ENCODE measurements at places on chromosomes 4 and X.

- no peak for DNase-seq
These were observed 30.0 kb downstream of the CDKL5 start for GRCh38 chrX:18455384-18455783.

DNA sequence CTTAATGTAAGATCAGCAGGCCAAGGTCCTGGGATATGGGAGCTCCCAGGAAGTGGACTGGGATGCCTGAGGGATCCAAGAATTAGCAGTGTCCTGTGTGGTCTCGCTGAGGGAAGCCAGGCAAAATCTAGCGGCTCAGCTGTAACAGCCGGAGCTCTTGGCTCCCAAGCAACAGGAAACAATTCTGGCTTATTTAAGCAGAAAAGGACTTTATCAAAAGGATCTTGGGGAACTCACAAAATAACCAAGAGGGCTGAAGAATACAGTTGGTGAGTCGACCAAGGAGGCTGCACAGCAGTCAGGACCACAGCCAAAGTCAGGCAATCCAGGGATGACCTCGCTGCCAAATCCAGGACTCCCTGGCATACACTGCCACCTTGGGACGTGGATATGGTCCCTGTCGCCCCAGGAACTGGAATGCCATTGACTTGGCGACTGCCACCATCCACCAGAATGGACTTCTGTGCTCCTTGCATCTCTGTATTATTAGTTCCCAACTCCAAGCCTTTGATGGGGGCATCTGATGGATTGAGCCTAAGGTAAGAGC, 165.3 kb upstream of the BCOR start:
- no peak for DNase-seq

DNA sequence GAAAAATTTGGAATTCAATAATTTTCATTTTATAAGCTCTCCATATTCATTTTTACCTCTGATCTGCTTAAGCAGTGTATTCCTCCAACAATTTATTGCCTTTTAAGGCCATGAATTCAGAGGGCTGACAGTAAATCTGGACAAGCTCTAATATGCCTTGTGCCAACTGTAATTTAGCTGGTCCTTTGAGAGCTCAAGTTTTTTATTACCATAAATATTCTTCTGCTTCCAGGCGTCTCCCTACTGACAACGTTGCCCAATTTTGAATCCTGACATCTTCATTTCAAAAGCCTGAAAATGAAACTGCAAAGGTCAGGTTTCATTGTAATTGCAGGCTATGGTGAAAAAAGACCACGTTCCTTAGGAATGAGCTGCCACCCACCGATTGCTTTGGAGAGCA, 95.8 kb upstream of the GEMIN8 start:
- DNase-seq: no peak

DNA sequence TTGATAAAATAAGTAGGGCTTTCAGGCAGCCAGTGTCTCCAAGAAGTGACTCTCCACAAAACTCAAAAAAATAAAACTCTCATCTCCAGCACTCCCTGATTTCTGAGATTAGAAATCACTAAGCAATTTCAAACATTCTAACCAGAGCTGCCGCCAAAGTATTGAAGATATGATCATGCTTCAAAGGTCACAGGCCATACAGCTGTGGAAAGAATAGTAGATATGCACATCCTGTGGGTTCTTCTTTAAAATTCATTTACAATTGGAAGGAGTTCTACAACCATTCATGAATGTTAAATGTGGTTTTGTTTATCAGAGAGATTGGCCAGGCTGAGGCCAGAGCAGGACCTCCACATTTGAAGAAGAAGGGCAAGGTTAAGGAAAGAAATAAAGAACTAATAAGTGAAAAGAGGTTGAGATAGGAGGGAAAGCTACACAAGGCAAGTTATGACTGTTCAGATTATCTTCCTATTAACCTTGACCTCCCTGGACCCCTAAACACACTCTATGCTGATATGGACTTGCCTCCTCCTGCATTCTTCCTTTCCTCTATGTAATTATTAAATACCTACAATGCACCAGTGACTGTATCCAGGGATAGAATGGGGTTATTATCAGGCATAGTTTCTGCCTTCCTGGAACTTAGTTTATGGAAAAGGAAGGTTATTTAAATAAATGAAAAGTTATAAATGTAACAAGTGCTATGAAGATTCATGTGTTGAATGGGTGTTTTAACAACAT, 56.4 kb downstream of the USP38 start:
- DNase-seq: no peak

- DNase-seq: no peak
These were observed 19.7 kb downstream of the CENPI start for GRCh38 chrX:101117701-101118100.

GRCh38 chr4:14566518-14566917, 435.8 kb upstream of the CPEB2 start:
- no peak for DNase-seq

- DNase-seq: no peak
These were observed 15.7 kb downstream of the ADH1A start for GRCh38 chr4:99275050-99275449.

GRCh38 chr4:184234155-184234554, 16.5 kb upstream of the ENPP6 start:
- no peak for DNase-seq

GRCh38 chrX:74636749-74637314, 22.4 kb upstream of the RLIM start:
- DNase-seq: no peak

- DNase-seq: no peak
These were observed 63.1 kb upstream of the GRPR start for GRCh38 chrX:16060252-16060651.

- DNase-seq: no peak
These were observed 57.2 kb downstream of the AFF1 start for GRCh38 chr4:86991994-86992393.

GRCh38 chrX:52262195-52262546, 77.5 kb downstream of the MAGED4 start:
- no peak for DNase-seq

DNA sequence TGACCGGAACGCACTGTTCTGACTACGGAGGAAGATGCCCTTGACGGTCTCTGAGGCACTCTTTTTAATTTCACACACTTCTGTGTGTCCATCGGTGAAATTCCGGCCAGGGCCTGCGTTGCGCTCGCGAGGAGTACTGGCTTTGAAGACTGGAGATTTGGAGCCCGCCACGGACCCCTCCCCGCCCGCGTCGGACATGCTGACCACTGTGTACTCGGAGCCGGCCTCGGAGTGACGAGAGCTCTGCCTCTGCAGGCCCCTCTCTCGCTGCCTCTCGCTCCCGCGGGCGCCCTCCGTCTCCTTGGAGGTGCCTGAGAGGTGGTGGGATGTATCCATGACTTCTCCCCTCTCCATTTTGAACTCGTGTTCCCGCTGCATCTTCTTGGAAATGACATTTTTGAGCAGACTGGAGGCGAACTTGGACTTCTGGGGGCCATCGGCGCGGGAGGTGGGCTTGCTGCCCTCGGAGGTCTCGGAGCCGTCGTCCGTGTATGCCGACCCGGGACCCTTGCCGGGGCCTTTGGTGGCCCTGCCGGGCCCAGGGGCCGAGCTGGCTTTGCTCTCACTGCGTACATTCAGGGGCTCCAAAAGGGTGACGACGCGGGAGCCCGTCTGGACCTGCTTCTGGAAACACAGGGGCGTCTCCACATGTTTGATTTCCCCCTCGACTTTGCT, 5.7 kb downstream of the C4orf54 start:
- DNase-seq: no peak

- no peak for DNase-seq
These were observed 30.6 kb upstream of the KCNIP4 start for GRCh38 chr4:21979196-21979595.

DNA sequence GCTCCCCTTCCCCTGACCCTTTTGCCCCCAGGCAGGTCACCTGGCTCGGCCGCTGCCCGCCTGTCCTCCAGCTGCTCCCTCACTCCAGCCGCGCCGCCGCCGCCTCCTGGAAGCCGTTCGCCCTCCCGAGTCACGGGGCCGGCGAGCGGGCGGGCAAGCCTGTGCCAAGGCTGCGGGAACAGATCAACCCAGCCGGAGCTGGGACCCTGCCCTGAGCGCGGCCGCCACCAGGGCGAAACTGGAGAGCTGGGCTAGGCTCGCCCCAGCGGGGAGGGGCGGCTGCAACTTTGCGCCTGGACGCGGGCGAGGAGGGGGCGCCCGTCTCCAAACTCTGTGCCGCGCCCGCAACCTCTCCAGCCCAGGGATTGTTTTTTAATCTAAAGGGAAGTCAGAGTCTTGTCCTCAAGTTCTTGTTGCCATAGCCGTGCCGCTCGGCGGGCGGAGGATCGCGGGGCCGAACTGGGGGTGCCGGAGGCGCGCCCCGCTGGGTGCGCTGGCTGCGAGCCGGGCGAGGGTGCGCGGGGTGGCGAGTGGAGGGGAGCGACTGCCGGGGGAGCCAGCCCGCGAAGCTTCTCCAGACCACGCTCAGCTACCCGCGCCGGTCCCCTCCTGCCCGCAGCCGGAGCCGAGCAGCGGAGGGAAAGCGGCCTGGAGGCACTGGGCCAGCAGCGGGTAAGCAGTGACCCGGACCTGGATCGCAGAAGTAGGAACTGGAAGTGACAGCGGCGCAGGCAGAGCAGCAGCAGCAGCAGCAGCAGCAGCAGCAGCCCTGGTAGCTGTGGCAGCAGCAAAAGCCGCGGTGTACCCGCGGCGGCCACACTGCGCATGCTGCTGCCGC, 13.4 kb downstream of the ARHGEF6 start:
- peak; percentile 55 for DNase-seq

- DNase-seq: no peak
These were observed 61.6 kb upstream of the SPP1 start for GRCh38 chr4:87913896-87914295.

GRCh38 chr4:43765514-43765913, 683.1 kb downstream of the KCTD8 start:
- DNase-seq: no peak

DNA sequence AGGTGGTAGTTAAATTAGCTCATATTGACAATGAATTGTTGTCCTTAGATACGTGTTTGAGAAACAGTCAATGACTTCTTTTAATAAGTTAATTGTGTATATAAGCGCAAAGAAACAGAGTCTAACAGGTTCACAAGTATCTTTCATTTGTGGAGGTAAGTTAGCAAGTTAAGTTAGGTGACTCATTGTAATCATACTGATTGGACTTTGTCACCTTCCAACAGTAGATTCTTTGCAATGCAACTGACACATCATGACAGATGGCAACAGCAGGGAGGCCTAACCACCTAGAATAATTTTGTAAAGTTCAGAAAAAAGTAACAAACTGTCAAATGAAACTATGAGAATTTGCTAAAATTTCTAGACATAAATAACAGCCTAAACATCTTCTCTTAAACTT, 207.6 kb upstream of the PITX2 start:
- DNase-seq: no peak

DNA sequence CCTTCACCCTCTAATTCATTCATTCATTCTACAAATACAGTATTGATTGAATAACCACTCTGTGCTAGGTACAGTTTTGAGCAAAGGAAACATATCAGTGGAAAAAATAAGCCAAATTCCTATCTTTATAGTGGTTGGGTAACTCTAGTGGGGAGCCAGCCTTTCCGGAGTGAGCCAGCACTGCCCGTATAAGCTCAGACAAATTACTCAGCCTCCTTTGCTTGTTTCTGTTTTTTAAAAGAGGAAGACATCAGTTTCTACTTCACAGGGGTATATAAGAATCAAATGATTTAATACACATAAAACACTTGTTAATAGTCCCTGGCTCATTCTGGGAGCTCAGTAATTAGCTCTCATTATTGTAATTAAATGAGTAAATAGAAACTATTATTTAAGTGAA, 238.2 kb upstream of the MAD2L1 start:
- DNase-seq: no peak

- DNase-seq: peak; percentile 59
These were observed 719 bp downstream of the USO1 start for GRCh38 chr4:75724867-75725724.

DNA sequence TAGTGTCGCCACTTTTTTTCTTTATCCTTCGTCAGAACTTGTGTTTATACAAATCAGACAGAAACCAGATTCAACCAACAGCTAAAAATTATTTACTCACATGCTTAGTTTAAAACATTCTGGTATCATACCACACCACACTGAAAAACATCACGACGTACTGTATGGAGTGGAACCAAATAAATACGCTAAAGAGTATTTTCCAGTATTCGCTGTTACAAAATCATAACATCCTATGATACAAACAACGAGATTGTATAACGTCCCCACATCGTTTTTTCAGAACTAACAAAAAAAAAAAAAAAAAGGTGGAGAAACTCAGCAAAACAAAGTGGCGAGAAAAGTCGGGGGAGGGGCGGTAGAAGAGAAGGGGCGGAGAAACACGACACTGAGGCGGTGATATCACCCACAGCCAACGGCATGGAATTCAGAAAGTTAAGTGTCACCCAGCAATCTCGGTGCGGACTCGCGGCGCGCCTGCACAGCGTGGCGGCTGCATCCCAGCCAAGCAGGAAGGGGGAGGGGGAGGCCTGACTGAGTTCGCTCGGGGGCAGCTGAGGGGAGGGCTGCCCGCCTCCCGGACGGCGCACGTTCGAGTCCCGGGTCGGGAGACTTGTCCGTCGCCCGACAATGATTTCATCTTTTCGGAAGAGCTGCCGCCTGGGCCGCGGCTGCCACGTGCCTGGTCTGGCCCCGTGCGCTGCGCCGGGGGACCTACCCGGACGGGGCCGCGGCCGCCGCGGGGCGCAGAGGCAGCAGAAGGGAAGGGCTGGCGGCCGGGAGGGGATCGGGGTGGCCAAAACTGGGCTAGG, 920 bp downstream of the SETD7 start:
- DNase-seq: peak; percentile 90

DNA sequence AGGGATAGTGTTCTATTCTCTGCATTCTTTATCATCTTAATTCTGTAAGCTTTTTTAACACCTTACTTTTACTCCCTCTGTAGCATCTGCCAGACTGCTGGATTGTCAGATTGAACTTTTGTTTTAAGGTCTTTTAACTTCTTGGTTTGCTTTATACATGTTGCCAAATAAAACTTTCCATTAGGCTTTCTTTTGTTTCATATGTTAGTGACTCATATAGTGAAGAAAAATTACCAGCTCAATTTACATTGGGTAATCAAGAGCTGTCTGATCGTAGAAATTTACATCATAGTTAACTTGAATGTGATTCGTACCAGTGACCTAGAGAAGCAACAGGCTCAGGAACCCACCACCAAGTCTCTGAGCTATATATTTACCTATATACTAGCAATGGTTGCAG, 28.5 kb upstream of the KLHL4 start:
- DNase-seq: no peak

- no peak for DNase-seq
These were observed 13.7 kb downstream of the FRAS1 start for GRCh38 chr4:78070731-78071282.

DNA sequence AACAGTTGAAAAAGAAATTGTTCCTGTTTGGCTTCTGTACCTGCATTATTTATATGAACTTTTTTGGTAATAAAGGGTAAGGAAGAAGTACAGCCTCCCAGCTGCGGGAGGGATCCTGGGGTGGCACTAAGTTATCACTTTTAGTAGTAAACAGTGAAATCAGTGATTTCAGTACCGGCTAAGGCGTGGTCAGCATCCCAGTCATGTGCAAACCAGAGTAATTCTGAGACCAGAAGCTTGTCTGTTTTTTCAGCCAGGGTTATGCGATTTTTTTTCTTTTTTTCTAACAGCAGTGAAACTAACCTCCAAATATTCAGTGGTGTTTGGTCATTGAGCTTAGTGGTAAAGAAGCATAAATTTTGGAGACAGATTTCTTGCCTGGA, 3.3 kb downstream of the EGF start:
- DNase-seq: no peak

Data from activated CD4-positive, alpha-beta T cell treated with anti-CD3 and anti-CD28 coated beads, Interleukin-2, amount 10 ng/mL, durations not matched to agents 7 days and 5 days (primary cell).